Bladder microvascular endothelial cell (primary cell): ENCODE measurements at places on chromosomes 4 and X. TPM values are rescaled to one million over a fixed set of nuclear protein-coding genes. Genes with fewer than 3 reads are reported as not detected.

FATE1 gene
- total RNA-seq, result not detected in 2 replicates

KLB gene
- 0.06 TPM in 1 of 2 replicates, not detected in the other for total RNA-seq

GABRA4 gene
- total RNA-seq, result not detected in 2 replicates

TACR3 gene
- not detected in 2 replicates for total RNA-seq

RS1 gene
- not detected in 2 replicates for total RNA-seq

APEX2 gene
- total RNA-seq, result 5.5 and 7.4 TPM in 2 replicates
